IPS DF 6.9 (cell line): ENCODE measurements at places on chromosomes 16 and 17.

DNA sequence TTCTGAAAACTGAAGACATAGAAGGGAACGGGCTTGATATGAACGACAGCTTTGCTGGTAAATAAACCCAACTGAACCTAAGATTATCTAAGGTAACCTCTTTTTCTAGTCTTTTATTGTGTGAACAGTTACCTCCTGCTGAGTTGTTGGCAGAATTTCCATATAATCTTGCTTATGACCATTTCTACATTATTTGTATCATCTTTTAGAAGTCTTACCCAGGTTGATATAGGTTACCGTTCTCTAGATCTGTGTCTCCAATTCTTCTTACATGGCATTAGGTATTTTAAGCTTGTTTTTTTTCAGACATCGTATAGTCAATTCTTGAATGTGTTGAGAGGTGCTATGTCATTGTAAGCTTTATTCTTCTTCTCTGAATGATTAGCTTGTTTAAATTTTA lies 24.3 kb downstream of the TTC19 start:
- DNase-seq = no peak

GRCh38 chr17:69558796-69559195 lies 144.3 kb downstream of the MAP2K6 start:
- no peak for DNase-seq

DNA sequence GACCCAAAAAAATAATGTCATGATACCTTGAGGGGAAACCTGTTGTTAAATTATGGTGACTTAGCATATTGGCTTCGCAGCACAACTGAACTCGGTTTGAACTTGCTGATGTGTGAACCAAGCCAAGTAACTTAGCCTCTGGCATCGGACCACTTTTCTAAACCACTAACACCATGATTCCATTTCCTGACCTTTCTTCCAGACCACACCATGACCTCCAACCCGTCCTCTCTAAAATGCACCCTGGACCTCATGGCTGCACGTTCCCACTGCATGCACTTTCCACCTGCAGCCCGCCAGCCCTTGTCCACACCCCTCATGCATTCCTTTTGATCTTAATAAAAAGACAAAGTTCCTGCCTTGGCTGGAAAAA lies 29.3 kb downstream of the DYNLRB2 start:
- DNase-seq = no peak

DNA sequence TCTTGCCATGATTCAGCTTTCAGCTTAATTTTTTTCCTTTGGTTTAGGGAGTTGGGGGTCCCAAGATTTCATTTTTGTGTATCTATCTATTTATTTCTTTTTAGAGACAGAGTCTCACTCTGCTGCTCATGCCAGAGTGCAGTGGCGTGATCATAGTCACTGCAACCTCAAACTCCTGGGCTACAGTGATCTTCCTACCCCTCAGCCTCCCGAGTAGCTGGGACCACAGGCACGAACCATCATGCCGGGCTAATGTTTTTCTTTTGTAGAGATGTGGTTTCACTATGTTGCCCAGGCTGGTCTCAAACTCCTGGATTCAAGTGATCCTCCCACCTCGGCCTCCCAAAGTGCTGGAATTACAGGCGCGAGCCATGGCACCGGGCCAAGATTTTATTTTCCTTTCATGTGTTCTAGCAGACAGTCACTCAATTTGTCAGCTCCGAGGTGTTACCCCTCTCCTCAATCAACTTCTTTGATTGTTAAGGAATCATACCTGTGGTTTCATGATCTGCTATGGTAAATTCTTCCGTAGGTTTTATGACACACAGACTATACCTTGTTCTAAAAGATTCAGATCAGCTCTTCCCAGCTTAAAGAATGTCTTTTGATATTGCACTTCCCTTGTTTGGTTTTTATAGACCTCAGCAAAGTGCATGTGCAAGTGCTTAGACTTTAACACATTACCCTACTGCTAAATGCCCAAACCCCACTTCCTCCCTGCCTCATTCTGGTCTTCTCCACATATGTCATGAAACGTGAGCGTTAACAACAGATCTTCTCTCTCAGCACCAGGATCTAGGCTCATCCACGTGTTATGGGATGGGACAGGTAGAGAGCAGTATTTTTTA lies 13.0 kb downstream of the UNC45B start:
- DNase-seq = no peak

DNA sequence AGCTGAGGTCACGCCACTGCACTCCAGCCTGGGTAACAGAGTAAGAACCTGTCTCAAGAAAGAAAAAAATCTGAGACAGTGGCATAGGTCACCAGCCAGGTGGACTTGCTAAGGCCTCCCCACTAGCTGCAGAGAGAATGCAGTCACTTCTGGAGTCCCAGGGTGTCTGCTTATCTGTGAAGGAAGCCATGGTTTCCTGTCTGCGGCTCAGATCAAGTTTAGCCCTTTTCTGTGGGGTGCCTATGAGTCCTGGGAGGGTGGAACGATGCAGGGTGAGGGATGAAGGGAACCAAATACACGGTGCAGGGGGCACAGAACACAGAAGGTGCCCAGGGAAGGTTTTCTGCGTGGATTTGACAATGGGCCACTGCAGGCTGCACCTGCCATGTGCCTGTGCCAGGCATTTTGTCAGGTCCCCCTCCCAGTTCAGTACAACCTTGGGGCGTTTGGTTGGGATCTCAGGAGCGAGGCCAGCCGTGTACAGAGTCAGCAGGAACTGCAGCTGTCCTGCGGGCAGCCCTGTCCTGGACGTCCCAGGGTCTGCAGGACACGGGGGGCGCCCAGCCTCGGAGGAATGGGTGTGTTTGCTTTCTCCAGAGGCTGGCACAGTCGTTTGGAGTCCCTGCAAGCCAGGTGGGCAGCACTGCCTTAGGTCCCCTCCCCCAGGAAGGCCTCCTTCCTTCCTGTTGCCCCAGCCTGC lies 41.8 kb downstream of the RAB11FIP4 start:
- DNase-seq = no peak

DNA sequence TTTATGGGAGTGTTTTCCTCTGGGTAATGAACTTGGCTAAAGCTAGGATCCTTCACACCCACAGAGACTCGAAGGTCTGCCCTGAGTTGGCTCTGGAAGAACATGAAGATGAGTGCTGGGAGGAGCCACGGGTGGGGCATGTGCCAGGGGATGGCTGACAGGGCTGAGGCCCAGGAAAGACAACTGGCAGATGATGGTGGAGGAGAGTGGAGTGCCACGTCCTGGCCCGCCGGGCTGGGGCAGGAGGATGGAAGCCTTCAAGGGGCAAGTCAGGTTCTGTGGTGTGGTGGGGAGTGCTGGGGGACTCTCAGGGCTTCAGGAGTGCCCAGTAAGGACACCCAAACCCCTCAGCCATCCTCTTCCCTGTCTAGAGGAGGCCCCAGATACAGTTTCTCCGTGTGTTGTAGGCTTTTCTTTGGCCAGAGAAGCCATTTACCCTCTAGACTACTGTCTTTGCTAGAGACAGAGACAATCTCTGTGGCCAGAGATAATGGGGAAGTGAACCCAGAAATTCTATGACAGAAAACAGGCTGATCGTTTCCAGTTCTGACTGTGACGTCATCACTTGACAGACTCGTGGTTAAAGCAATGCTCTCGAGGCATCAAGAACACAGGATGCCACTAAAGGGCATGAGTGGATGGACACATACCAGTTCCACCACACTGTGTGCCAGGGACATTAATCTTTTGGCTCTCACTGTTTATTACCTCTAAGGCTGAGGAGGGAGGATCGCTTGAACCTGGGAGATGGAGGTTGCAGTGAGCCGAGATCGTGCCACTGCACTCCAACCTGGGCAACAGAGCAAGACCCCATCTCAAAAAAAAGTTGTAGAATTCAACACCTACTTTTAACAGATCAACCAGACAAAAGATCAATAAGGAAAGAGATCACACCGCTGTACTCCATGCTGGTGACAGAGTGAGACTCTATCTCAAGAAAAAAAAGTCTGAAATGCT lies 18.6 kb upstream of the SLC5A10 start:
- DNase-seq = no peak

DNA sequence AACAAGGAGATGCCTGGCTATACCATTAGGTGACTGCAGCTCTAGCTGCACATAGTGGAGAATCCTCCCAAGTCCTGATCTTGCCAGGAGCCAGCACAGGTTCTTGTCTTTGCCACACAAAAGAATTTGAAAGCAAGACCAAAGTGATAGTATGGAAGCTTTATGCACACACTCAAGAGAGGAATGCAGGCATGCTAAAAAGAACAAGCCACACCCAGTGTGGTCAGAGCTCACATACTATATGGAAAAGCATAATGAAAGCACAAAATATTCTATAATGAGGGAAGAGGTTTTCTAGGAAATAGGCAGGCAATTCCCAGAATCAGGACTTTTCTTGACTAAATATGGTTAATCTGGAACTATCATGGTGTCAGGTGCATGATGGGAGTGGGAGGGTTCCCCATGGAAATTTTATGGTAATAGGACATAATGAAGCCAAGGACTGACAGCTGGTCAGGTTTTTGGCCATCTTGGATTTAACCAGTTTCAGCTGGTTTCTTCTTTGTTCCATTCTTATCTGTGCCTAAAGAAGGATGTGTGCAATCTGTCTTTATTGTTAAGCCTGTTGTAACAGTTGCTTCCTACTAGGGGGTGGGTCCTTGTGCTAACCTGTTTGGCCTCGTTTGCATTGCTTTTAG lies 171.6 kb downstream of the ZNF18 start:
- DNase-seq = no peak

GRCh38 chr16:53743149-53743566 lies 39.2 kb downstream of the FTO start:
- no peak for DNase-seq

GRCh38 chr16:55433535-55433934 lies 45.5 kb upstream of the MMP2 start:
- DNase-seq = no peak

DNA sequence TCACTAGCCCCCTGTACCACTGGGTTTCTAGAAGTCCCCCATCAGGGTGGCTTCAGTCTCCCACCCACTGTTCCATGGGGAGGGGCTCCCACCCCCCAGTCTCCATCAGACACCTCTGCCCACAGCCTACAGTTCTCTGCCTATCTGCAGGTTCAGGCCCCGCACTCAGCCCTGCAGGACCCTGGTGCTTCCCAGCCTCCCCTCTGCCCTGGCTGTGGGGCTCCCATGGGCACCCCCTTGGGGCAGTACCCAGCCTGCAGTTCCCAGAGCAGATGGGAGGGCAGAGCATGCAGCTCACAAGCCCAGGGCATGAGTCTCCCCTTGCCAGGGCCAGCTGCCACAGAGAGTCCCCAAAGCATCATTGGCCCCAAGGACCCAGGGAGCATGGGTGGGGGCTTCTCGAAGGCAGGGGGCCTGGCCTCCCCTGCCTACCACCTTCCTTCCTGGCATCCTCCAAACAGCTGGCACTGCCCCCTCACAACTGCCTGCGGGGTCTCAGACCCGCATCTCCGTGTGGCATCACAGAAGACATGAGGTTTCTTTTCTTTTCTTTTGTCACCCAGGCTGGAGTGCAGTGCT lies 2.8 kb upstream of the MRPL28 start:
- DNase-seq = no peak

DNA sequence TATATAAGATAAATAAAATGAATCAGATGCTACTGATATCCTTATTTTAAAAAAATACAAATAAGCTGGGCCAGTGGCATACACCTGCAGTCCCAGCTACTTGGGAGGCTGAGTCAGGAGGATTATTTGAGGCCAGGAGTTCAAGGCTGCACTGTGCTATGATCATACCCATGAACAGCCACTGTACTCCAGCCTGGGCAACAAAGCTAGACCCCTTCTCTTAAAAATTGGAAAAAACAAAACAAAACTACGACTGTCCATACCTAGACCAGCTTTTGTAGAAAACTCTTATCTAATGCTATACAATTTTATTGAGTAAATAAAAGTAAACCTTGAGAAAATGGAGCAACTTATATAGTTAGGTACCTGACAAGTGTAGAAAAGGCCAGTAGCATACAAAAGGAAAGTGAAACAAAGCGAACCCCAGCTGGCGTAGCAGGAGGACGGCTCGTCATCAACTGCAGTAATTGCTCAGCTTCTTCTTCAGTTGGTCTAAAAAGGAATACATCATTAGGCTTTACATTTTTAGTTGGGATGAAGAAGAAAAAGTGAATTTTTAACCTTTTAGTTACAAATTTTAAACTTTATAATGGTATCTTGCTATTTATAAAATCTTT lies 23.6 kb downstream of the INTS2 start:
- no peak for DNase-seq

- DNase-seq = no peak
Measured at GRCh38 chr17:64164596-64165285, 34.8 kb upstream of the ERN1 start.

GRCh38 chr17:1467898-1468492 lies 12.0 kb upstream of the CRK start:
- DNase-seq = no peak

DNA sequence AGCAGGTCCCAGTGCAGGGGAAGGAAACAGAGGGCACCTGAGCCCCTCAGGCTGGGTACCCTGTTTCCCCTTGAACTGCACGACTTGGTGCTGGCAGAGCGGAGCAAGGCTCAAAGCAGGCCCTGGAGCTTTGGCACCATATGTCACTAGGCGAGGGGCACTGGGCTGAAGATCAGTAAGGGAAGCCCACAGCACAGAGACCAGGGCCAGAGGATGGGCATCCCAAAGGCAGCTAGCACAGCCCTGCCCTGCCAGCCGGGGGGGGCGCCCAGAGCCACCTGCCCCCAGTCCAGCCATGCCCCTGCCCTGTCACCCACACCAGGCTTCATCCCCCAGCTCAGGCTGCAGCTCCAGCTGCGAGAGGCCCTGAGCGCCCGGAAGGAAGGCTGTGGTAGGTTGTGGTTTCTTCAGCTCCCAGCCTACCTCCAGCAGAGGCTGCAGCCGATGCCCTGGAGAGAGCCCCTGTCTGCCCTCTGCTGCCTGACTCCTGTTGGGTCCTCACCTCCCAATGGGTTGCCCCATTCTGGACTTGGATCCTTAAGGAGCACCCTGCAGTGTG lies 10.9 kb downstream of the NHERF1 start:
- no peak for DNase-seq

- DNase-seq = no peak
Measured at GRCh38 chr17:43974382-43975266, 20.9 kb upstream of the PYY start.

DNA sequence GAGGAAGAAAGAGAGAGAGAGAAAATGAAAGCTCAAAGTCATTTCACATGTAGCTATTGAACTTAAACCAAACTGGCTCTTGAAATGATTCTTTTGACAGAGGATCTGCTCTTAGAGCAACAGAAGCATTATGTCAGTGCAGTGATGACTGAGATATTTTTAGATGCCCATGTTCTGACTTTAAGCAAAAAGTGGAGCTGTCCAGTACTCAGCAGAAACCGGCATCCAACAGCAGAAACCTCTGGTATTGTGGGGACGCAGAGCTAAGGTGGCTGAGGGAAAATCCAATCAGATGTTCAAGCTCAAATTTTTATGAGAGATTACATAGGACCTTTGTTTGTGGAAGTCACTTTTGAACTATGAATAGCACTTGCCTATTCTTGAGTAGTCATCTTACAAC lies 69.8 kb upstream of the ANKFN1 start:
- no peak for DNase-seq

DNA sequence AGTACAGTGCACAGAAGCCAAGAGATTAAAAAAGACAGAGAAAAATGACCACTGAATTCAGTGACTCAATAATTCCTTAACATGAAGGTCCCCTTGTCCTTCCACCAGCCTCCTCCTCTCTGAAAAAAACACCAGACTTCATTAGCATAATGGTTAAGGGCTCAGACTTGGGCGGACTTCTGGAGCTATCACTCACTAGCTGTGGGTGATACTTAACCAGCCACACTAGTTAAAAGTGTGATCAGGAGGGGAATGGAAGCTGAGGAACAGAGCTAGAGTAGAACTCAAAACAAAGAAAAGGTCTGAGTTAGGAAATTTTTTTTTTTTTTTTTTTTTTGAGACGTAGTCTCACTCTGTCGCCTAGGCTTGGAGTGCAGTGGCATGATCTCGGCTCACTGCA lies 23.2 kb downstream of the ZNF652 start:
- DNase-seq = no peak
